ENCODE measurements at places on chromosomes 16 and 17.

- DNase-seq, result no peak
These were observed 8.3 kb downstream of the AXIN2 start for GRCh38 chr17:65553009-65553645.

DNA sequence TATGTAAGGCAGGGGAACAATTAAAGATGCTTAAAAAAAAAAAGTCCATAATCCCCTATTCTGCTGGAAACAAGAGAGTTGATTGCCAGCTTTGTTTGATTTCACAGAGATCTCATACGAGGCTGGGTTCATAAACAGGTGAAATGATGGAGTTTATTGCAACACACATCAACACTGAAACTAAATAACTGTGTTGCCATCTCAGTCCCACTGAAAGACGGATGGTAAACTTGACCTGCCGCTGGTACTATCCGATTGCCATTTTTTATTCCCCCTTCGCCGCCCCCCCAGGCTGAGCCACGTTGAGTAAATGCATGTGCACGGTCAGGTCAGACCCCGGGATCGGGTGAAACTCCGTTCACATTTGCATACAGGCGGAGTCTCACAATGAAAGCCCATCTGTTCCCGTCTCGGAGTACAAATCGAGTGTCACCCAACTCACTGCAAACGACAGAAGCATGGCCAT, 119.2 kb downstream of the SKAP1 start:
- DNase-seq, result no peak

DNA sequence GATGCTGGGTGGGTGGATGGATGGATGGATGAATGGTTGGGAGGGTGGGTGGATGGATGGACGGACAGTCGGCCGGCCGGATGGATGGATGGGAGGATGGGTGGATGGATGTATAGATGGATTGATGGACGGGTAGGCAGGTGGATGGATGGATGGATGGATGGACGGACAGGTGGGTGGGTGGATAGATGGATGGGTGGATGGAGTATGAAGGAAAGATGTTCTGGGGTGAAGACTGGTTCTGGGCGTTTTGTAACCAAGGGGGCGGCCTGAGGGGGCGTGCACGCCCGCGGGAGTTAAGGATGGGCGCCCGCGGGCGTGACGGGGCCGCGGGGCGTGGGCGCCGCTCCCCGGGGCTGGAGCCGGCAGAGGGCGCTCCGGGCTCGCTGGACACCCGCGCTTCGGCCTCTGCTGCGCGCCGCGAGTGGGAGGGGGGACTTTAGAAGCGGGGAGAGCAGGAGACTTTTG, at the start of gene NECAB2:
Gene NECAB2 (plus strand): TSS at position 407 of the 468 bp plus-strand sequence. CDS start 405 bp downstream, outside the sequence.
- DNase-seq, result no peak

- peak; percentile 56 for DNase-seq
These were observed 20.6 kb downstream of the CYB561 start for GRCh38 chr17:63425483-63425882.

DNA sequence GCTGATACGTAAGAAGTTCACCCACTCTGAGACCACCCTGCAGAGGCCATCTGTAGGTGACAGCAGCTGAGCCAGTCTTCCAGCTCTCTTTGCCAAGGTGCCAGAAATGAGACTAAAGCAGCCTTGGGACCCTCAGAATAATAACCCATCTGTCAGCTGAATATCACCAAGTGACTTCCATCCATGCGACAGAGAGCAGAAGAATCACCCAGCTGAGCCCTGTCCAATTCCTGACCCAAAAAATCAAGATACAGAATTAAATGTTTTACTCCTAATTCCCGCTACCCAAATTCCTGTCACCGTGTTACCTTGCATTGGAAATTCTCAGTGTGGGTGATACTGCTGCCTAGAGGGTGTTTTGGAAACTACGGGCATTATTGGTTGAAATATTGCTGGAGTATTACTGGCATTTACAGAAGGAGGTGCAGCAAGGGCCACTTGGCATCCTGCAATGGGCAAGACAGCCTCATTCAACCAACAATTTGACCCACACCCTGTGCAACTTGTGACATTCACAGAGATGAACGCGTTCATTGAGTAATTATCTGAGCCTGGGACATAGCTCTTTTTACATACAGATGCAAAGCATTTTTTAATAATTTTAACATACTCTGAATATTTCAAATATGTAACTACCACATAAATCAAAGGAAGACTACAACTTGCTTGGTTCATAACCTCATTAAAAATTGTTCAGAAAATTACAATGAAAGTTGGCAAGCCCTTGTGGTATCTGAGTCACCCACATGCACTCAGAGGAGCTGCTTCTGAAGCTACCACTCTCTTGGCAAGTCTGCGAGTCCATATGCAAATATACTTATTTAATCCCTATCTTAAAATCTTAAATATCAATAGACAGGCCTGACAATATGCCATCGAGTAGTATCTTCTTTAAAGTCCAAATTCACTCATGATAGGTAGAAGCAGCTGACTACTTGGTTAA, 126.6 kb downstream of the C16orf95 start:
- DNase-seq, result no peak

GRCh38 chr16:12386192-12386591, 409.7 kb downstream of the SNX29 start:
- DNase-seq, result no peak

DNA sequence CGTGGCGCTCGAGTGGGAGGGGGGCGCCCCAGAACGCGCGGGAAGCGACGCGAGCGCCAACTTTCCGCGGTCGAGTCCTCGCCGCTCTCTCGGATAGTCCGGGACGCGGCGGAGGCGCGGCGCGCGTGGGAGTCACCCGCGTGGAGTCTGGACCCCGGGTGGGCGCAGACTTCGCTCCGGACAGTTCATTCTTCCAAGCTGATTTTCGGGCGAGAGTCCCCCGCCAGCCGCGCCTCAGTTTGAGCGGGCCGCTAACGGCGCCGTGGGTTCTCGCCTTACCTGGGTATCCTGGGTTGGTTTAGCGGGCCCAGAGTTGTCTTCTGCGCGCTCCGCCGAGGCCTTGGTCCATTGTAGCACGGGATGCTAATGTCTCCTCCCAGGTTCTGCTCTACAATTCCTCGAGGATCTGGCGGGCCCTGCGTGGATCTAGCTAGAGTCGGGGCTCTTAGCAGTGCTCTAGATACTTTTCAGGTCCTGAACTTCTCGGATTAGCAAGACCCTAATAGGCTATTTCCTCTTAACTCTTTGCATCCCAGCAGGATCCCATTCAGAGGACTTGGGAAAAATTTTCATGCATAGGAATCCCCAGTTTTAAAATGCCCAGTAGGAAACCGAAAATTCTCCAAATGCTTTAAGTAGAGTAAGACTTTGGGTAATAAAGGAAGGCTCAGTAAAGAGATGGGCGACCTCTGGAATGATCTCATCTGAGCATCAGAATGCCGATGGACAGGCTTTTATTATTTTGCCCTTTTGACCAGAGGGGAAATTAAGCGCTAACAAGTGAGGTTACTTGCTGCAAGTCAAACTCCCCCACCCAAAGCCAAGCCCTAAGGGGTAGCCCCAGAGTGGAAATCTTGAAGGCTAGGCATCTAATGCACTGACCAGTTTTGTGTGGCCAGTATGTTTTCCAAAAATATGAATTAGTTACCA, 537 bp upstream of the GJC1 start:
- DNase-seq, result no peak

GRCh38 chr17:3729881-3730280, 6.2 kb downstream of the HASPIN start:
- DNase-seq, result no peak

GRCh38 chr17:15480204-15480603, 12.8 kb upstream of the CDRT4 start:
- no peak for DNase-seq

DNA sequence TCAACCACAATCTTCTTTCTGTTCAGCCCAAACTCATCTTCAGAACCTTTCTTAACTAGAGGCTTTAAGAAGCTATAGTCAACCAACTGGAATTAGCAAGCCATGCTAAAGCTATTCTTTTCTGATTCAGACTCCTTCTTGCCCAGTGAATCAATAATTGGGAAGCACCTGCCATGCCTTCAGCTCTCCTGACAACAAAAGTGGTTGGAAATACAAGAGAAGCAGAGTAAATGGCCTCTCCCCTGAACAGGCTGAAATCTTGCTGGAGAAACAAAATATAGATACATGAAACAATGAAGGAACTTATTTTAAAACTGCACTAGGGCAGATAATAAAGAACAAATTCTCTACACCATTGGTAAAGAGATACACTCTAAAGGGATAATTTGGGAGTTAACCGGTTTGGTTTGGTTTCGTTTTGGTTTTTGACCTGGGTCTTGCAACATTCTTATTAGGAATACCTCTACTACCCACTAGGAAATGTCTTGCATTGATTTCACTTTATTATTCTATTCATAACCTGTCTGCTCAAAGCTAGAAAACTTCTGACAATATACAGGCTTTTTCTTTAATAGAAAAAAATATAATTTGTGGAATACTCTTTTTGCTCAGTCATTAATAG, 173.6 kb upstream of the DYNLRB2 start:
- DNase-seq, result no peak

GRCh38 chr17:41065829-41066624, at the start of gene KRTAP2-4:
Gene KRTAP2-4, minus strand, starts transcription at chr17:41065879. Its CDS starts 34 bp downstream, at chr17:41065845.
- DNase-seq, result no peak

Data from caudate nucleus (tissue), 63 donors.